Endothelial cell of umbilical vein (primary cell): ENCODE measurements at places on chromosomes 3 and 15. TPM values are rescaled to one million over a fixed set of nuclear protein-coding genes. Genes with fewer than 3 reads are reported as not detected.

REC114 gene
- total RNA-seq, result not detected in 2 replicates

RASL12 gene
- total RNA-seq, result not detected in 2 replicates

- no peaks in the 10 kb centered on the region for H3K36me3 ChIP-seq
- no peak overlapping the region for H3K4me3 ChIP-seq
- no peak overlapping the region for H3K27ac ChIP-seq
- no peak for DNase-seq
- H3K27me3 ChIP-seq, result no peaks in the 10 kb centered on the region
Observed at GRCh38 chr3:108106449-108106848, 15.6 kb upstream of the CD47 start.

- no peaks in the 10 kb centered on the region for H3K27me3 ChIP-seq
- H3K4me1 ChIP-seq, result peaks cover 15% of the 10 kb centered on the region
- DNase-seq, result no peak
- no peak overlapping the region for H3K4me3 ChIP-seq
- no peak overlapping the region for H3K27ac ChIP-seq
- peaks cover 3% of the 10 kb centered on the region for H3K36me3 ChIP-seq
Observed at GRCh38 chr3:195282961-195283360, 12.0 kb upstream of the XXYLT1 start.

GRCh38 chr15:67548862-67549651 lies 6.6 kb downstream of the MAP2K5 start:
- no peaks in the 10 kb centered on the region for H3K4me1 ChIP-seq
- no peaks in the 10 kb centered on the region for H3K27me3 ChIP-seq
- H3K4me3 ChIP-seq, result no peak overlapping the region
- H3K27ac ChIP-seq, result no peak overlapping the region
- DNase-seq, result no peak

SUCLG2 gene
- total RNA-seq, result 35.9 and 38.3 TPM in 2 replicates

DNA sequence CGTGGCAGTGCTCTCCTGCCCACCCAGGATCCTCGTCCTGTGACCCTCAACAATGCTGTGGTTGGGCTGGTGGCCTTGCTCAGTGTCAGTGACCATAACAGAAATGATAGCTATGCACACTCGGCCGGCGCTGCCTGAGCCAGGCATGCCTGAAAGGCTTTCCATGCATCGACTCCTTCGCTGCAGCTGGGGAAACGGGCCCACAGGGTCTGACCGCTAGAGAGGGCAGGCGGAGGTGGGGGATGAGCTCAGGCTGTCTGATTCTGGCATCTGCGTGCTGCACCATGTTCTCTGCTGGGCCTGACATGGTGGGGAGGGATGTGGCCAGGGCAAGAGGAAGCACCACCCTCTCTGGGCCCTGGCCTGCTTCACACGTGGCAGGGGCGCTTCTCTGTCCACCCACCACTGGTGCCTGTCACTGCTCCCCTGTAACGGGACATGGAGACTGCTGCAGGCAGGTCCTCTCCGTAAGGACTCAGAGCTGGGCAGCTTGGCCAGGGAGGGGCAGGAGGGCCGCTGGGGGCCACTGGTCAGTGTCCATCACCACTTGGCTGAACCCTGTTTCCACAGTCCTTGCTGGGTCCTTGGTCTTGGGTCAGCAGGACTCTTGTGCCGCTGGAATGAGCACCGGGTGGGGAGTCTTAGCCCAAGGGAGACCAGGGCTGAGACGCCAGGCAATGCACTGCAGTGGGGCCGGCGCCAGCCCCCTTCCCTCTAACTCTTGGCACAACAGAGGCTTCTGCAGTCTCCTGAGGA lies 64.1 kb upstream of the RPL32 start:
- no peaks in the 10 kb centered on the region for H3K4me1 ChIP-seq
- H3K4me3 ChIP-seq, result no peak overlapping the region
- H3K36me3 ChIP-seq, result no peaks in the 10 kb centered on the region
- H3K27ac ChIP-seq, result no peak overlapping the region

CPN2 gene
- not detected in 2 replicates for total RNA-seq

DNA sequence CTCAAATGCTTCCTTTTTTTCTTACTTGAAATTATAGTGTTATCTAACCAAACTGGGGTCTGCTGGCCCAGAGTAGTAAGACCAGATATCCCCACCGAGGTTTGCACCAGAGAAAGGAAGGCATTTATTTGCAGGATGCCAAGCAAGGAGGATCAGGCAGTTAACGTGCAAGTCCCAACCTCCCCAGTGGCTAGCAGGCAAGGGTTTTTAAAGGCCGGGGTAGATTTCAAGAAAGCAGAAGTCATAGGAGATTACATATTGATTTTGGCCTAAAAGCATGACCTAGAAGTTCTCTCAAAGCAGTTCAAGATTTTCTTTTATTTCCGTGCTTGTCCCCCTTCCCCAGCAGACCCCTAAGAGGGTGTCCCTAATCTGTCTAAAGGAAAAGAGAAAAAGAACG lies 32.8 kb upstream of the STRIT1 start:
- no peaks in the 10 kb centered on the region for H3K27me3 ChIP-seq
- no peak for DNase-seq
- no peak overlapping the region for H3K27ac ChIP-seq
- H3K36me3 ChIP-seq, result no peaks in the 10 kb centered on the region
- H3K4me1 ChIP-seq, result no peaks in the 10 kb centered on the region

DNA sequence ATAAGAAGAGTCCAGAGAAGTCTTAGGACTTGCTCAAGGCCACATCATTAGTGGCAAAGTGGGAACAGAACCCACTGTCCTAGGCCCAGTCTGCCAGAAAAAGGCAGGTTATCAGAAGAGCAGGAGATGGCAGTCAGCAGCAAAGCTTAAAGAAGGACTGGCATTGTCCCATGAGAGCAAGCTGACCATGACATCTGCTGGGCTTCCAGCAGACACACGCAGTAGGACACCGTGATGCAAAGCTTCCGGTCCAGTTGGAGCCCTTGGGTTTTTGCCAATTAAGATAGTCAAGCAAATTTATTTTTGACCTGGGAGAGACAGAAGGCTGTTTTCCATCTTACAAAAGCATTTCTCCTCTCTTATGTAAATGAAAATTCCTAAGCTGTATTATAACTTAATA lies 42.1 kb downstream of the ZBTB38 start:
- H3K27me3 ChIP-seq, result no peaks in the 10 kb centered on the region
- DNase-seq, result no peak
- no peak overlapping the region for H3K4me3 ChIP-seq
- peak overlapping the region; percentile 90 for H3K27ac ChIP-seq
- peaks cover 74% of the 10 kb centered on the region for H3K4me1 ChIP-seq

CPNE4 gene
- total RNA-seq, result not detected in 2 replicates

TRPM1 gene
- total RNA-seq, result 0.53 TPM in 1 of 2 replicates, not detected in the other

DNA sequence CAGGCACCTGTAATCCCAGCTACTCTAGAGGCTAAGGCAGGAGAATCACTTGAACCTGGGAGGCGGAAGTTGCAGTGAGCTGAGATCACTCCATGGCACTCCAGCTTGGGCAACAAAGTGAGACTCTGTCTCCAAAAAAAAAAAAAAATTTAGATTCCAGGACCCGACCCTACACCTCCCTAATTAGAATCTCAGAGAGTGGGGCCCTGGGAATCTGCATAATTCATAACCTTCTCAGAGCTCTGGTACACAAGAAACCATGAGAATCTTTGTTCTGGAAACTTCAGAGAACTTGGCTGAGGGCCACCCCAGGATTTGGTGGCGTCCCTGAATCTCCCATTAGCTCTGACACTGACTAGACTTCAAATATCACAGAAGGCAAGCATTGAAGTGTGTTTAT lies 31.5 kb downstream of the B3GNT5 start:
- H3K27me3 ChIP-seq, result no peaks in the 10 kb centered on the region
- H3K4me1 ChIP-seq, result peaks cover 30% of the 10 kb centered on the region
- H3K27ac ChIP-seq, result peak overlapping the region; percentile 91

DNA sequence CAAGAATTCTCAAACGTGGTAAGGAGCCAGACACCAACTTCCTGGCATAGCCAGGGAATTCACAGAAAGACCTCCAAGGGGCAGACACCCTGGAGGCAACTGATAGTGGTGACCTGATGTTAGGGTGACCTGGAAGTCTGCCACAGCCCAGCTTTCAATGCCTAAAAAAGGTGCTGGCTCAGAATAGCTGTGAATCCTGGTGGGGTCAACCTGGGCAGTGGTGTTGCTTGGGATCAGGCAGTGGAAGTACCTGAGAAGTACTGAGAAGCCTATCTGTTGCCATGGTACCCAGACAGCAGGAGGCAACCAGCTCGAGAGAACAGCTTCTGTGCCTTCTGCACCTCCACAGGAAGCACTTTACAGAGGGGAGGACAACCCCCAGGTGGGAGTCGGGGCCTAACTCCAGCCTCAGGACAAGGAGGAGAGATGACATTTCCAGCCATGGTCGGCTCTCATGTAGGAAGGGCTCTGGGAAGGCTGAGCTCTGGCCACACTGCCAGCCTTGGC lies 55.4 kb upstream of the LARS2 start:
- DNase-seq, result no peak
- no peak overlapping the region for H3K4me3 ChIP-seq

DNA sequence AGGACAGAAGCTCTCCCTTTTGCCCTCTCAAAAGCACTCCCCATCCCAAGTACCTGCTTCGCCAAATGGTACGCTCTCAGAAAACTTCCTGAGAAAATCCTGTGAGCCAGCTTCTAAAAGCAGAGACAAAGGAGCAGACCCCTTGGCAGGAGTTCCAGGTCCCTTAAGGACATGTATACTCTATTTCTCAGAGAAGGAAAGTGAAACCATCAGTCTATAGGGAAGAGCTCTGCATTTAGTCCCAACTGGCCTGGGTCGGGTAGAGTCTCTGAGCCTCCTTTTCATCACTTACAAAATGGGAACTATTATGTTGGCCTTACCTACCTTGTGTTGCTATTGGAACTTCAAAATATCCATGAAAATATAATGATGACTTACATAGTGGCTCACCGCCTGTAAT lies 19.7 kb downstream of the DAPK2 start:
- no peak overlapping the region for H3K4me3 ChIP-seq
- H3K36me3 ChIP-seq, result no peaks in the 10 kb centered on the region
- DNase-seq, result no peak
- H3K27me3 ChIP-seq, result peaks cover 22% of the 10 kb centered on the region

- H3K27ac ChIP-seq, result no peak overlapping the region
- no peak for DNase-seq
- no peak overlapping the region for H3K4me3 ChIP-seq
- H3K27me3 ChIP-seq, result no peaks in the 10 kb centered on the region
- no peaks in the 10 kb centered on the region for H3K36me3 ChIP-seq
Observed at GRCh38 chr3:108804437-108804836, 18.1 kb upstream of the TRAT1 start.

DNA sequence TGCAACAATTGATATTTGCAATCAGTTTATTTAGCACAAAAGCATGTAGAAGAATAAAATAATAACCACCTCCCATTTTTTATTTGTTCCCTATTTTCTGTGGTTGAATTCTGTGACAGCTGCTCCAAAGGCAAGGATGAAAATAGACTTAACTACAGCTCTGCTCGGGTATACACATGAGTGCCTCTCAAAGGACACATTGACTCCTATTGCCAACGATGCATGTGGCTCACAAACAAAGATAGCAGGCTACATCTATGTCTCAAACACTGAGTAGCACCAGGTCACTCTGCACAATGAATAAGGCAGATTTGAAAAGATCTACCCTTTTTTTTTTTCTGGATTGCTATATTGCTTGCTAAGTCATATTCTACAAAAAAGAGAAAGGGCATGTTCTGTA lies 612.9 kb downstream of the ROBO1 start:
- H3K4me1 ChIP-seq, result no peaks in the 10 kb centered on the region
- H3K36me3 ChIP-seq, result no peaks in the 10 kb centered on the region
- no peak overlapping the region for H3K4me3 ChIP-seq
- no peak for DNase-seq
- no peaks in the 10 kb centered on the region for H3K27me3 ChIP-seq

GRCh38 chr15:74960286-74960685 lies 3.7 kb upstream of the RPP25 start:
- no peak overlapping the region for H3K27ac ChIP-seq
- H3K36me3 ChIP-seq, result no peaks in the 10 kb centered on the region
- peaks cover 60% of the 10 kb centered on the region for H3K4me1 ChIP-seq
- no peak for DNase-seq

GRCh38 chr3:6179761-6180160 lies 681.2 kb upstream of the GRM7 start:
- H3K4me3 ChIP-seq, result no peak overlapping the region
- no peaks in the 10 kb centered on the region for H3K36me3 ChIP-seq
- no peak for DNase-seq
- no peak overlapping the region for H3K27ac ChIP-seq

DNA sequence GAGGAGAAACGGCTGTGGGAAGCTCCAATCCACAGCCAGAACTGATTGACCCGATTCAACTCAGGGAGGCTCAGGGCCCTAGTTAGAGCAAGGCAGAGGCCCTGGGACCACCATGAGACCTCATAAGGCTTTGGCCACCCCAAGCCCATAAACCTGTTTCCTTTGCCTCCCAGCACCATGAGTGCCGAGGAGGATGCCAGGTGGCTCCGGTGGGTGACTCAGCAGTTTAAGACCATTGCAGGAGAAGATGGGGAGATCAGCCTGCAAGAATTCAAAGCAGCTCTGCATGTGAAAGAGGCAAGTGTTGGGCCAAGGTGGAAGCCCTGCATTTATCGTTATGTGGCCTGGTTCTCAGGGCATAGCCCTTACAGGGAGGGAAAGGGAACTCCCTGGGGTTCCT lies 11.9 kb downstream of the NOX5 start:
- no peak for DNase-seq
- H3K4me1 ChIP-seq, result no peaks in the 10 kb centered on the region
- peaks cover 17% of the 10 kb centered on the region for H3K27me3 ChIP-seq

- no peak overlapping the region for H3K27ac ChIP-seq
- no peaks in the 10 kb centered on the region for H3K36me3 ChIP-seq
- DNase-seq, result peak; percentile 2
- no peaks in the 10 kb centered on the region for H3K27me3 ChIP-seq
Observed at GRCh38 chr3:63753567-63753966, 65.5 kb upstream of the C3orf49 start.

GOLGA6D gene
- total RNA-seq, result not detected in 2 replicates

GRCh38 chr3:36250191-36250590 lies 130.1 kb upstream of the STAC start:
- no peaks in the 10 kb centered on the region for H3K36me3 ChIP-seq
- no peaks in the 10 kb centered on the region for H3K4me1 ChIP-seq
- no peak overlapping the region for H3K27ac ChIP-seq
- no peaks in the 10 kb centered on the region for H3K27me3 ChIP-seq

DNA sequence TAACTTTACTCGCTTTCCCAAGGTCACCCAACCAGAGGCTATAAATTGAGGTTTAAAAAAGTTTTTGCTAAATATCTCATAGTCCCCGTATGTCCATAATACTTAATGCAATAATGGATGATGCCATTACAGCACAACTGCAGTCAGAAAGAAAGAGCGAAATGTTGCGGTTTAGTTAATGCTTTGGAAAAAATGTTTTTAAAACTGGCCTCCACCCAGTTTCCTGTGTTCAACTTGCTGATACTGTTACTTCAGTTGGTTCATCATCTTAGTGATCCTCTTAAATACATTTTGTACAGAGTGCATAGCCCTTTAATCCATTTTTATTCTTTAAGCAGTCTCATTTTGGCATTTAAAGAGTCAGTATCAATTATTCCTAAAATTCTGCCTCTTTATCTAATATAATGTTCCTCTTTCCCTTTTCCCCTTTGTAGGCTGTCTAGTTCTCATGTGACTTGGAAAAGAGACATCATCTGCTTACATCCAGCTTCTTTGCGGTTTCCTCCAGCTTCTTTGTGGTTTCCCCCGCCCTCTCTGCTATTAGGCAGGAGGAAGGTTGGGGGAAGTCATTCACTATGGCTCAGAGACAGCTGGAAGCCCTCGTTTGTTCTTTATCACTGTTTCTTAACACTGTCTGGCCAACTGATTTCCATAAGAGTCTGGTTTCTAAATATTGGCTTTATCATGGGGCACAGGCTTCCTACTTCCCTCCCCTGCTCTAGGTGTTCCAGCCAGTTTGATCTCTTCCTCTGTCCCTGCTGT lies 154.3 kb downstream of the GOLIM4 start:
- H3K36me3 ChIP-seq, result no peaks in the 10 kb centered on the region
- H3K4me3 ChIP-seq, result no peak overlapping the region
- H3K4me1 ChIP-seq, result no peaks in the 10 kb centered on the region

- H3K27ac ChIP-seq, result peak overlapping the region; percentile 60
- H3K4me3 ChIP-seq, result no peak overlapping the region
- DNase-seq, result peak; percentile 41
- no peaks in the 10 kb centered on the region for H3K27me3 ChIP-seq
- no peaks in the 10 kb centered on the region for H3K36me3 ChIP-seq
Observed at GRCh38 chr3:157129803-157130466, 30.0 kb downstream of the CCNL1 start.
